ENCODE measurements at places on chromosomes 2 and 18.

- no peak for DNase-seq
These were observed 19.1 kb downstream of the LDLRAD4 start for GRCh38 chr18:13237641-13238040.

DNA sequence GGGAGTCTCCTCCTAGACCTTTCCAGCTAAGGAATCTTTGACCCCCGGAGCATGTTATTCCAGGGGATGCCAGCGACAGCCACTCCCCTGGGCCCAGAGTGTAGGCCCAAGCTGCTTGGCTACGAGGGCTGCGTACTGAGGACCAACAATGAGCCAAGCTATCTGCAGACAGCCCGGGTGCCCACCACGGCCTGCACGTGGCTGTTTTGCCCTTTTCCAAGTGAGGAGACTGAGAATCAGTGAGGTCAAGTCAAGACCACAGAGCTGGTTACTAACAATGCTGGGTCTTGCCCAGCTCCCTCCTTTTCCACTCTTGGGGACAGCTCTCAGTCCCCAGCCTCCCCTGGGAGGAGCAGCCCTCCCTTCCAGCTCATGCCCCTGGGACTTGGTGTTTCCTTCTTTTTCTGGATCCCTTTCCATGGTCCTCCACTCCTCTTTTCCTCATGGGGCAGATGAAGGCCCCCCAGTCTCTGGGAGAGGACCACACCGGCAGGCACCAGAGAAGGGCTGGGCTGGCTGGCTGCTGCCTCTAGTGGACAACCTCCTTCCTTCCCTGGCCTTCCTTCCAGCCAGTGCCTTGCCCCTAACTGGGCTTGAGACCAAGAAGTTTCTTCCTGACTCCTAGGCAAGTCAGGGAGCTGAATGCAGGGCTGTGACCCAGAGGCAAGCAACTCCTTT is 550 bp upstream of the MALL start:
- DNase-seq, result no peak

DNA sequence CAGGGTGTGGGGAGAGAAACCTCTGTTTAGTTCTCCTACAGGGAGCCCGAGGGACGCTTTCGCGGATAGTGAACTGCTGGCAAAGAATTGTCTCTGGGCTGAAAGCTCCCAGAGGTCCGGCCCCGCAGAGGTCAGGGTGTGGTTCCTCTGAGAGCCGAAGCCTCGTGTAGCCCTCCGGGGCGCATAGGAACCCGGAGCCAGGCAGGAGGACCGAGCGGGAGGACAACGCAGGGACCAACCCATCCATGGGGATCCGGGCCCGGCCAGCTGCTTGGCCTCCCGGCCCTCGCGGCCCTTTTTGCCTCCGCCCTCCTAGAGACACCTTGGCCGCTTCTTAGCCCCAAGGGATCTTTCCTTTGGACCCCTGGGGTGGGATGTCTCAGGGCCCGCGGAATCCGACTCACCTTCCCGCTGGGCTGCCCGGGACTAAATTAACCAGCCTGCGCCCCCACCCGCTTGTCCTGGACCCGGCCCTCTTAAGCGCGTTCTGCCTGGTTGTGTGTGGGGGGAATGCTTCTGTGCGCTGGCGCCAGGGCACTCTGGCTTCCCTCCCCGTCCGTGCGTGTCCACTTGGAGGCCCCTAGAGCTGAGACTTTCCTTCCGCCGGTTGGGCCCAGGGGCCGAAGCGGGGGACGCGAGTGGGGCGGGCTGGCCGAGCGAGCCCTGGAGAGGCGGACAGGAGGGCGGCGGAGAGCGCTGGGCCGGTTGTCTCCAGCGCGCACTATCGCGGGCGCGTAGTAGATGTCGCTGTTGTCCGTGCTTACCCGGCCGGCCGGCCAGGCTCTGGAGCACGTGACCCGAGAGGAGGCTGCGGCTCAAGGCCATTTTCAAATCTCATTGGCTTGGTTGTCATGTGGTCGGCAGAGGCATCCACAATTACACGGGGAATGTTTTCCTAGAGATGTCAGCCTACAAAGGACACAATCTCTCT is at the start of gene HOXD10:
Gene HOXD10, plus strand, starts transcription at position 896 of the 931 bp plus-strand sequence. CDS start 56 bp downstream, outside the sequence.
- DNase-seq, result no peak

DNA sequence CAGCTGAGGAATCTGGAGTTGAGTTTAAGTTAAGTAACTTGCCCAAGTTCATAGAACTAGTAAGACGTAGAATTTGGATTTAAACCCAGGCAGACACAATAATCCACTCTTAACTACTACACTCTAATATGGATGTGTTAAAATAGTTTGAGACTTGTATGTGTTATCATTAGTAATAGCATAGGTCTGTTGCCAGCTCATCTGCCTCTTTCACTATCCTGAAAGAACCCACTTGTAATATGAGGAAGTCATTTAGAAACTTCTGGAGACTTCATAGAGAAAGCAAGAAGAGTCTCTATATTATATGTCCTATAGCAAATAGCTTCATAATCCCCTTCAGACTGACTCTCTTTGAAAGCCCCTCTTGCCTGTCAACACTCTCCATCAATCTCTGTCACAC is 43.0 kb upstream of the ACADL start:
- DNase-seq, result no peak
